H7 (cell line): ENCODE measurements at places on chromosomes 16 and 17.
A peak's percentile ranks its signal among the peaks of the same experiment; 100 is the strongest.

DNA sequence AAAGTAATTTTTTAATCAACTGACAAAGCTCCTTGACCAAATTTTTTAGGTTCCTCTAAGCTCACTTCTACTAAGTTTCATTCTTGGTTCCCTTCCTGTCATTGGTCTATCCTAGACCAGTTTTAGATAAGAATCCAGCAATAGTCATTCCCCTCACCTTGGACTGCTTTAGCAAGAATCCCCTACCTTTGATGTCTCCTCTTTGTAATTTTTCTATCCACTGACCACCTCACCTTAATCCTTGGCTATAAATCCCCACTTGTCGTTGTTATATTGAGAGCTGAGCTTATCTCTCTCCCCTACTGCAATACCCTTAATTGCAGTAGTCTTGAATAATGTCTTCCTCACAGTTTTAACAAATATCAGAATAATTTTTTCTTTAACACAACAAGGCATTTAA lies 107.2 kb downstream of the USP32 start:
- DNase-seq, result no peak

GRCh38 chr16:1533443-1533951 lies at the start of gene TMEM204:
Gene TMEM204, plus strand, starts transcription at chr16:1533666. Its CDS starts 610 bp downstream, at chr16:1534276.
- DNase-seq, result peak; percentile 78

DNA sequence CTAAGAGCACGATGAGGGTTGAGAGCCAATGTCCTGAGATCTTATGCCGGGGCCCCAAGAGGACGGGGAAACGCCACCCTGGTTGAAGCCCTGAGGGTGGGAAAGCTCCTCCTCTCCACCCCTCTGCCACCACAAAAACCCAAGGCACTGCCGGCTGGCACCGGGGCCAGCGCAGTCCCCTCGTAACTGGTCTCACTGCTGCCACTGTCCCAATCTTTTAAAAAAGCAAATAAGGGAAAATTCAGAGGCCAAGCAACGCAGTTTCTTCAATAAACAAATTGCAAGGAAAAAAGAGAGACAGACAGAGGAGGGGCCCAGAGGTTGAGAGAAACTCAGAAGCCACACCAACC lies 6.7 kb downstream of the GRIN2C start:
- no peak for DNase-seq

GRCh38 chr16:89383095-89384003 lies 107.0 kb downstream of the ANKRD11 start:
- DNase-seq, result peak; percentile 83

GRCh38 chr16:85415196-85416090 lies 197.7 kb upstream of the GSE1 start:
- DNase-seq, result no peak

DNA sequence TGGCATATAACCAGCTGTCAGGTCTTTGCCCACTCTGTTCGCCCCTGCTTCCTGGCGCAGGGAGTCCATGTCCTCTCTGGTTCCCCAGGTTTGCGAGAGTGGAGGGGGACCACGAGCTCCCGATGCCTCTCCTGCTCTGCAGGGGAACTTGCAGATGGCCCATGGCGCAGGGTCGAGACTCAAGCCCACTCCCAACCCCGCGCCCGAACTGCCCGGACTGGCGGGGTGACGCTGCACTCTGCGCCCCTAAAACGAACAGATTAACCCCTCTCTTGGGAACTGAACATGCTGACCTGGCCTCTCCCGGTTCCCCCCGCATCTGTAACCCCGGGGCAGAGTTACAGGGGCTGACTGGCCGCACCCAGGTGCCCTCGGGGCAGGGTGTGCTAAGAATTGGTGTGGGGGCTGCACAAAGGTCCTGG lies 681 bp upstream of the PLA2G15 start:
- no peak for DNase-seq

DNA sequence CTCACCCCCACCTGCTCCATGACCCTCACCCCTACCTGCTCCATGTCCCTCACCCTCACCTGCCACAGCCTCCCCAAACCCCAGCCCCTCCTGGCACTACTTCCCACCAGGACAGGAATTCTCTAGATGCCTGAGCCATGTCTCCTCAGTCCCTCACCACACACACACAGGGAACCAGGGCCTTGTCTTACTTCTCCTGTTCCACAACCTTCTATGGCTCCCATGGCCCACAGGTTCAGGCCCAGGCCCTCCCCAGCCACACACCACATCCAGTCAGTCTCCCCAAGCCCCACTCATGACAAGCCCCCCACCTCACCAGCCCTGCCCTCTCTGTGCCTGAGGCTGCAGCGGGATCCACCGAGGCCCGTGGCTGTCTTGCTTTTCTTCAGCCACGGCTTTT lies 3.1 kb upstream of the UBE2I start:
- peak; percentile 36 for DNase-seq

- no peak for DNase-seq
These were observed 59.8 kb downstream of the GAN start for GRCh38 chr16:81374550-81374949.

DNA sequence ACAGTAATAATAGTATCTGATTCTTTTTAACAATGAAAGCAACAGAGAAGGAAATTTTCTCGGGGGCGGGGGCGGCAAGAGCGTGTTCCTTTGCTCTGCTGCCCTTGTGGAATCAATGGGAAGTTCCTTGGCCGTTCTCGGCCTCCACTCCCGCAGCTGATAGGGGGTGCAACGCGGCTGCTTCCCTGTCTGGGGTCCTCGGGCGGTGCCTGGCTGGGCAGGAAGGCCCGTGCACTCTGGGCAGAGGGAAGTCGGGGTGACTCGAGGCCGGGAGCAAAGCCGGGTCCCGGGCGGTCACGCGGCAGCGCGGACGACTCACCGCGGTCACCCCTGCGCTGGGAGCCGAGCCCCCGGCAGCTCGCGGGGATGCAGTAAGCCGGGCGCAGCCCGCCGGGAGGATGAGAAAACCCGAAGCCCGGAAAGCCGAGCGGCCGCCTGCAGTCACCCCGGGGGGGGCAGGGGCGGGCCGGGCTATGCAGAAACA lies 2.5 kb downstream of the TUBB3 start:
- peak; percentile 77 for DNase-seq

- DNase-seq, result peak; percentile 53
These were observed 27.1 kb downstream of the SCPEP1 start for GRCh38 chr17:57004944-57005579.

- peak; percentile 96 for DNase-seq
These were observed 32.9 kb downstream of the SRCIN1 start for GRCh38 chr17:38572669-38573365.

GRCh38 chr17:40753804-40754203 lies 1.3 kb downstream of the KRT25 start:
- DNase-seq, result no peak

- no peak for DNase-seq
These were observed 65.2 kb downstream of the PRMT7 start for GRCh38 chr16:68375801-68376536.

GRCh38 chr17:4788807-4789700 lies at the start of gene GLTPD2:
Gene GLTPD2, plus strand, starts transcription at chr17:4788964. Its CDS starts 48 bp downstream, at chr17:4789012.
- peak; percentile 83 for DNase-seq

DNA sequence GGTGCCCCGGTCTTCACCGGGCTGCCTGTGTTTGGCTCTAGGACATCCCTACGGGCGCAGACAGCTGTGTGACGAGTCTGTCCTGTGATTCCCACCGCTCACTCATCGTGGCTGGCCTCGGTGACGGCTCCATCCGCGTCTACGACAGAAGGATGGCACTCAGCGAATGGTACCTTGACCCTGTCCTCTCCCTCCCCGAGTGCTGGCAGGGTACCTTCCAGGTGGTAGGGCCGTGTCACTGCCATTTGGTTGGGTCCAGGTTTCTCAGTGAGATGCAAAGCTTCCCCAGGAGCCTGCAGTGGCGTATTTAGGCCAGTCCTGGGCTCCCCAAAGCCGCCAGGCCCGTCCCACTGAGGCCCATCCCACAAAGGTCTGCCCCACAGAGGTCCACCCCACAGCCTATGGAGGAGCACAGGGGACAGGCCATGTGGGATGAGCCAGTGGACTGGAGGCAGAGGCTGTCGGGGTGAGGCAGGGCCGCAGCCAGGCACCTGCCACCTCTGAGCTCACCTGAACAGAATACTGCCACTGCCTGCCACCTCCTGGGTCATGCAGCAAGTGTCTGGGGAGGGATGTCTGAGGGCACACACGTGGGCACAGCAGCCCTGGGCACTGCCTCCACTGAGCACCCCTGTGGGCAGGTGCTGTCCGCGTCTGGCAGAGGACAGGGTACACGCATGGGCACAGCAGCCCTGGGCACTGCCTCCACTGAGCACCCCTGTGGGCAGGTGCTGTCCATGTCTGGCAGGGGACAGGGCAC lies 31.4 kb upstream of the CHMP6 start:
- DNase-seq, result peak; percentile 48

- peak; percentile 73 for DNase-seq
These were observed 19.3 kb downstream of the IGFBP4 start for GRCh38 chr17:40462343-40463121.

GRCh38 chr16:58464916-58465731 lies 34.8 kb upstream of the NDRG4 start:
- peak; percentile 90 for DNase-seq

DNA sequence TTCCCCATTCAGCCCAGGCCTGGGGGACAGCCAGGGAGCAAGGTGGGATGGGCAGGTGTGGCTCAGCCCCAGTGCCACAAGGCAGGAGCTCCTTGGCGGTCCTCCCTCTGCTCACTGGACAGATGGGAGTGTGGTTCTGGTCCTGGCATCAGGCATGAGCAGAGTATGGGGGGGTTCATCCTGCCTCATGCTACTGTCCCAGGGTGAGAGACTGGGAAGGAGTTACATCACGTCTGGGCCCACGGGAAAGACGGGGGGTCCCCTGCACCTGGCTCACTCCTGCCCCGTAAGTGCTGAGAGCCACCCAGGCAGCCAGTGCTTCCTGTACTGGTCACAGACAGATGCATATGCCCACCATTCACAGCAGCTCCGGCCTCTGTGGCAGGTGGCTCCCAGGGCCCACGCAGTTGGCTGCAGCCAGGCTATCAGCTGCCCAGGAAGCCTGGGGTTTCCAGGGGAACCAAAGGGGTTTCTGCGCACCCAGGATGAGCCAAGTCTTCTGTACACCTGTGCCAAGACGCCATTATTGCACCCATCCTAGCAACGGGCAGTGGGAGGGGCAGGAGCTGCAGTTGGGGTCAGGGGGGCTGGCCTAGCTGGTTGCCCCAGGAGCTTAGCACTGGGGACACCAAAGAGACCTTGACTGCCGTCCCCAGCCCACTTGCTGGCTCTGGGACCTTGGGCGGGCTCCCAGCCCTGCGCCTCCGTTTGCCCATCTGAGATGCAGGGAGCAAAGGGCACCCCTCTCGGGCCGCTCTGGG lies 1.9 kb downstream of the BAIAP3 start:
- no peak for DNase-seq

DNA sequence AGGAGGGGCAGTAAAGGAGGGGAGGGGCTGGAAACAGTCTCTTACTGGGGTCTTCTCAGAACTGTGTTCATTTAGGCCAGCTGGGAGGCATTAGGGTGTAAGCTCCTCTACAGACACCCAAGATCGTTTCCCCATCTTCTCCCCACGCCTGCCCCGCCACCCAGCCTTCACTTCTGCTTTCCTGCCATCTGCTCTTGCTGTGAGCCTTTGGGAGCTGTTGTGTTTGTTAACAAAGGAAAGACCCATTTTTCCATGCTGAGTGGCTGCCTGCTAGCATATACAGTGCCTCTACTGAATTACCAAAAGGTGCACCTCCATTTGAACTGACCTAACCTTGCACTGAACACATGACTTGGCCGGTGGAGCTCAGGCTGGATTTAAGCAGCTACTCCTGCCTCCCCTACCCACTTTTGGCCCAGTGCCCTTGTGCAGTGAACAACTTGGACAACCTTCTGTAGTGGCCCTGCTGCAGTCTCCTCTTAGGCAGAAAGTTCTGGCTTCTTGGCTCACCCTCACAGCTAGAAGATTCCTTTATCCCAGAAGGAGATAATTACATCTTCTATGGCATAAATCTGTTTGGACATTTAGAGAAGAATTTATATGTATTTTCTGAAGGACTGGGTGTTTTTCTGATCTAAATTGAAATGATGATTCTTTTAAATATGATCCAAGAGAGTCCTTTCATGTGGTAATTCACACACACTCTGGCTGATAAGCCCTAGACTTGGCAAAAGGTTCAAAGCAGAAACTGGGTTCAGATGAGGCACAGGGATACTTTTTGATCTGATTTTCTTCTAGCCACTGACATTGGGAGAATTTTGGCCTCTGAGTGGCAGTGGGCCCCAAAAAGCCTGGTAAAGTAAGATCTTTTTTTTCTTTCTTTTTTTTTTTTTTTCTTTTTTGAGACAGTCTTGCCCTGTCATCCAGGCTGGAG lies 81.9 kb upstream of the HNF1B start:
- DNase-seq, result no peak

GRCh38 chr16:27784351-27785306 lies 234.7 kb downstream of the KATNIP start:
- peak; percentile 63 for DNase-seq

DNA sequence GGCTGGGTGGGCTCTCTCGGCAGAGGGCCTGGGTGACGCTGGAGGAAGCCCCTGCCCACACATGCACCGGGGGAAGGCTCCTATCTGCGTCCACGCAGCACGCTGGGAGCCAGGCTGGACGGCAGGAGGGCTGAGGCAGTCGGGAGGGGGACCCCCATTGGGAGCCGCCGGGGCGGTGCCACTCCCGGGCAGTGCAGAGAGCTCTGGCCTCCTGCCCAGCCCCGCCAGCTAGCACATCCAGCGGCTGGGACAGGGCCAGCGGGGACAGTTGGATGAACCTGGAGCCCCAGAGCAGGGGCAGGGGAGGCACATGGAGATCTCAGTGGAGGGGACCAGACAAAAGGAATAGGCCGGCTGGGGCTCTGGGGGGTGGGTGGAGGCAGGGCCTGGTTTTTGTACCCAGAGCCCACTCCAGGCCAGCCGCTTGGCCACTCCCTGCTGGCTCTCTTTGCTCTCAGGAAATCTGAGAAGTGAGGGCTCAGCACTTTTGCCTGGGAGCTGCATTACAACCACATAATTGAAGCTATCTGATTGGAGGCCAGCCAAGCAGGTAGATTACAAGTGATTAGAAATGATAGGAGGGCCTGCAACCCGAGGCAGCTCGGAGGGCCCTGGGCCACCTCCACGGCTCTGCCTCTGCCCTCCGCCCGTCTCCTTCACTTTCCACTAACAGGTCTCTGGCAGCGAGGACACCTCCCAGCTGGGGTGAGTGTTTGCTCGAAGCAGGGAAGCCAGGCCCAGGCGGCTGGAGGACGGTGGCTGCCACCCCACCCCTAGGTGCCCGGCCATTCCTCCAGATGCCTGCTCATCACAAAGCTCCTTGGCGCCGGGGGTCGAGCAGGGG lies 40.1 kb downstream of the ENGASE start:
- DNase-seq, result peak; percentile 86

DNA sequence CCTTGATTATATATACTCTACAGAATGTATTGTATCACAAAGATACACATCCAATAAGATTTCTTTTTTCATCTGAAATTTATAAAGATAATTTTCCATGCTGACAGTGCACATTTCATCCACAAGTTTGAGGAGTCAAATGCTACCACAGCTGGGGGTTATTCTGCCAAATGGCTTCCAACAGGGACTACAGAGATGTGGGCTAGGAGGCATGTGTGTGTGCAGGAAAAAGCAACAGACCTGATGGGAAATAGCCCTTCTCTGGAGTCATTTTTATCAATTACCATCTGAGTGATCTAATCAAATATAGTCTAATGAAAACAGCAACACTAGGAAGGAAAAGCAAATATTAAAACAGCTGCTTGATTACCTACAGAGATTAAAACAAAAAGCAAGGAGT lies 290.5 kb downstream of the CEP112 start:
- DNase-seq, result no peak

- DNase-seq, result no peak
These were observed 81.8 kb upstream of the TBC1D3K start for GRCh38 chr17:37842401-37842800.
